ENCODE measurements at places on chromosomes 7 and 10. TPM values are rescaled to one million over a fixed set of nuclear protein-coding genes. Genes with fewer than 3 reads are reported as not detected.

DNA sequence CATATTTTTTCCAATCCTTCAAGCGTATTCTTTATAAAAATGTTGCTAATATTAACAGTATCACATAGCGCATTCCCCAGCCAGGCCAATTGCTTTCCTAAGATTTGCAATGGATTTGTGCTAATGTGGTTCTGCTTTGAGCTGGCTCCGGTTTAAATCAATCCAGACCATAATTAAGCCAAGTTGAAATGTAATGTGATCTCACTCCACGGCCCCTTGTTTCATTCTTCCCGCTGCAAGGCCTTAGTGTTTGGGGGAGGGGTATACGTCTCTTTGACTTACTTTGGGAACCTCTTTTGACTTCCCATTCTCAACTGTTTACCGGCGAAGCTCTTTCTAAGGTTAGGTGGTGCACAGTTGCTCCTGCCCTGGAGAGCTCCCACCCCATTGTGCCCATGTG, 86.4 kb downstream of the PRPF18 start:
- DNase-seq, result no peak

DNA sequence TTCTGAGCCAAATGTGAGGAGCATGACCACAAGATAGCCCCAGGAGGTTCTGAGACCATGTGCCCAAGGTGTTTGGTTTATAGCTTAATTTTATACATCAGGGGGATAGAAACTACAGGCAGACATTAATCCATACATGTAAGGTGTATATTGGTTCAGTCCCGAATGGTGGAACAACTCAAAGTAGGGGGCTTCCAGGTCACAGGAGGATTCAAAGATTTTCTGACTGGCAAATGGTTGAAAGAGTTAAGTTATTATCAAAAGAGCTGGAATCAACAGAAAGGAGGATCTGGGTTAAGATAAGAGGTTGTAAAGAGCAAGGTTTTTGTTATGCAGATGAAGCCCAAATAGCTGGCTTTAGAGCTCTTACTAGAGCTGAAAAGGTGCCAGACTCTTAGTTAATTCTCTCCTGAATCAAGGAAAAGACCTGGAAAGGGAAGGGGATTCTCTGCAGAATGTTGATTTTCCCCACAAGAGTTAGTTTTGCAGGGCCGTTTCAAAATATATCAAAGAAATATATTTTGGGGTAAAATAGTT, 640.0 kb downstream of the IPMK start:
- no peak for DNase-seq

DNA sequence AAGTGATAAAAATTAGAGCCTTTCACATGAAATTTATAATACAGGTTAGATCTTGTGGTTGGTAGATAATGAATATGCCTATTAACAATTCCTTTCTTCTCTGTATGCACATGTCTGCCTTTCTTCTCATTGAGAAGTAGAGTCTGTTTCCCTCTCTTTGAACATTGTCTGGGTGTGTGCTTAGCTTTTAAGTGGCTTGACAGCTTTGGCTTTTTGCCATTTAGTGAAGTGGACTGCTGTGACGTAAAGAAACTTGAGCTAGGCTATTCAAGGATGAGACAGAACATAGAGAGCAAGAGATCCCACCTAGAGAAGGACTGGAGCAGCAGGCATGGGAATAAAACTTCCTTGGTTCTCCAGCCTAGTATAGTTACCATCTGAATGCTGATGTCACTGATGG, 996.7 kb upstream of the CELF2 start:
- no peak for DNase-seq

GRCh38 chr7:45039106-45039505, 39.1 kb downstream of the CCM2 start:
- no peak for DNase-seq

DNA sequence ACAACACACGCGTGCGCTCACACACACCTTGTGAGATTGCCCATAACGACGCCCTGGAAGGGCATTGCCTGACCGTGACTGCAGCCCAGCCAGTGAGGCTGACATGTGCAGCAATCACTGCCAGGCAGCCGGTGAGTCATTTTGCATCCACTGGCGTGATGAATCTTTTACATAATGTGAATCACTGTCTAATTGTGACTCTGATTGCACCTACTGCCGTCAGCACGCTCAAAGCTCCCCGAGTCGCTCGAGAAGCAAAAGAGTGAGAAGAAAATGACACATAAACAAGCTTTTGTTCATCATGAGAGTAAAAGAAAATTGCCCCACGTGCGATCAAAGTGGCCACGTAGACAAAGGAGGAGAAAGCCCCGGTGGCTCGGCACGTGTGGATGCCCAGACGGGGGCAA, 117.4 kb upstream of the PFKP start:
- no peak for DNase-seq

GRCh38 chr7:44801890-44802289, 5.4 kb downstream of the PPIA start:
- DNase-seq, result no peak

DNA sequence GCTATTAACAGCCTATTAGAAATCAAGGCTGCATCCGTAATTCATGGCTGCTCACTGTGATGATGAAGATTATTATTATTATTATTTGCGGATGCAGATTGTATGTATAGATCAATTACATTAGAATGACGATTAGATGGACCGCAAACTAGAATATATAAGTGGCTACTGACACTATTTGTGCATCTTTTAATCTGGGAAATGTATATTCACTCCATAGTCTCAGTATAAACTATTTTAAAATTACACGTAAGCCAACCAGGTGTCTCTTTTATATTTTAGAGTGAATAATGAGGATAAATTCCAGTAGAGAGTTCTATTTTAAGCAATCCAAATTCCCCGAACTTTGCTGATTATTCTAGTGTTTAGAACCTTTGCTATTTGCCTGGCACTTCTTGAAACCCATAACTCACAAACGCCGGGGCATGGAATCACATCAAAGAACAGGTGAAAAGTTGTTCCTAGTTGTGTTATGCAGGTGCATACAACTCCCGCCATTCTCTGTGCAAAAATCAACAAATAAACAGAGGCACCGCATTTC, 509 bp upstream of the ING3 start:
- DNase-seq, result no peak

GRCh38 chr7:81155654-81156373, 237.0 kb upstream of the SEMA3C start:
- DNase-seq, result no peak

GRCh38 chr7:100632951-100633717, 8.2 kb downstream of the TFR2 start:
- peak; percentile 43 for DNase-seq

DNA sequence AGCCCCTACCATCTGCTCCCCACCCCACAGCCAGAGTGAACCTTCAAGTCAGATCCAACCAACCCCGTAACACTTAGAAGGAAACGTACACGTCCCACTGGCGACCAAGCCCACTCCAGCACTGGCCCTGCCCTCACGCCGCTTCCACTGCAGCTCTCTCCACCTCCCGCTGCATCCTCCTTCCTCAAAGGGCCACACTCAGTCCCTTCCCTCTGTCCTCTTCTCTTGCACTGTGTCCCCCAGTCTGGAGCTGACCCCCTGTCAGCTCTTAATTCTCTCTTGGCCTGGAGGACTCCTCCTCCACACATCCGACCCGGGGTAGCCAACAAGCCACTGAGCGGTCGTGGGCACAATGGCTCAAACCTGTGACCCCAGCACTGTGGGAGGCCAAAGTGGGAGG, 85.8 kb downstream of the PROSER2 start:
- DNase-seq, result no peak

DNA sequence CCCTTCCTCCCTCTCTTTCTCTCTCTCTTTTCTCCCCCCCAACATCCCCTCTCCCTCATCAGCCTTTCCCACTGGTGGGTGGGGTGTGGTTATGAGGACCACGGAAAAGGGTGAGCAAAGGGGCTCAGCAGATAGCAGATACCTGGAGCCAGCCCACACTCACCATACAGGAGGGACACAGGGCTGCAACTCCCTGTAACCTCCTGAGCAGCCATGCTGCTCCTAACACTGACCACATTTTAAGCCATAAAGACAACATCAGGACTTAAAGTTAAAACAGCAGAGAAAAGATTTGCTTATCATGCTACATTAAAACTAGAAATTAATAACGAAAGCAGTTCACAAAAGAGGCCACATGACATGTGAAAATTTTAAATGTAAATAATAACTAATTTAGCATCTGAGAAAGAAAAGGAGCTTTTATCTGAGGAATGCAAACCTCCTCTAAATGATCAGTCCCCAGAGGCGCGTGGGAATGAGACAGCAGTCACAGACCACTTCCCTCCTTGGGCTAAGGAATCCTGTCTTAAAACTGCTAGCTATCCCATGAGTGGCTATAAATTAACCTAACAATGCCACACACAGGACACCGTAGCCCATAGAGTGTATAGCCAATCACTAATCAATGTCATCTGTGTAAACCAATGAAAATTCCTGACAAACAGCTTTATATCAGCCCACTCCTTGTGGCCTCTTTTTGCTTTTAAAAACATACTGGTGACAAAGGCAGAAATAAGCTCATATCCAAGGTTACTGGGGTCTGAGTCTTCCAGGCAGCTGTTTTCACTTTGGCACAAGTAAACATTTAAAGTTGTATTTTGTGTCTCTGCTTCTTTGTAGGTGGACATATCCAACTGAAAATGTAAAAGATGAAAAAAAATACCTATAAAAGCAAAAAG, 33.3 kb downstream of the PKD1L1 start:
- DNase-seq, result no peak

DNA sequence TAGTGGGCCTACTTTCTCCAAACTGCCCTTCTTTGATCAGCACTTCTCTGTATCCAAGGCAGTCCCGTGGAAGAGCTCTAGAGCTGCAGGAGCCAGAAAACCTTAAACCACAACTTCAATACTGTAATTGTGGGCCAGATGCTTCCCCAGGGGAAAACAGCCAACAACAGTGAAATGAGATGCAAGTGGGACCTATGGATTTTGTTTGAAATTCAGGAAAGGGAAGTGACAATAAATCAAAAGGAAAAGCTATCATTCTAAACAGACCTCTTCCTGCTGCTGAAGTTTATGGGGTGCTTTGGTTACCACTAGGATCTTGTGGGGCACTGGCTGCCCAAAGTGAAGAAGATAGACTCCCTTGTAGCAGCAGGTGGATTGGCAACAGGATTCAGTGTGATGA, 1031.7 kb downstream of the LRMDA start:
- no peak for DNase-seq

DNA sequence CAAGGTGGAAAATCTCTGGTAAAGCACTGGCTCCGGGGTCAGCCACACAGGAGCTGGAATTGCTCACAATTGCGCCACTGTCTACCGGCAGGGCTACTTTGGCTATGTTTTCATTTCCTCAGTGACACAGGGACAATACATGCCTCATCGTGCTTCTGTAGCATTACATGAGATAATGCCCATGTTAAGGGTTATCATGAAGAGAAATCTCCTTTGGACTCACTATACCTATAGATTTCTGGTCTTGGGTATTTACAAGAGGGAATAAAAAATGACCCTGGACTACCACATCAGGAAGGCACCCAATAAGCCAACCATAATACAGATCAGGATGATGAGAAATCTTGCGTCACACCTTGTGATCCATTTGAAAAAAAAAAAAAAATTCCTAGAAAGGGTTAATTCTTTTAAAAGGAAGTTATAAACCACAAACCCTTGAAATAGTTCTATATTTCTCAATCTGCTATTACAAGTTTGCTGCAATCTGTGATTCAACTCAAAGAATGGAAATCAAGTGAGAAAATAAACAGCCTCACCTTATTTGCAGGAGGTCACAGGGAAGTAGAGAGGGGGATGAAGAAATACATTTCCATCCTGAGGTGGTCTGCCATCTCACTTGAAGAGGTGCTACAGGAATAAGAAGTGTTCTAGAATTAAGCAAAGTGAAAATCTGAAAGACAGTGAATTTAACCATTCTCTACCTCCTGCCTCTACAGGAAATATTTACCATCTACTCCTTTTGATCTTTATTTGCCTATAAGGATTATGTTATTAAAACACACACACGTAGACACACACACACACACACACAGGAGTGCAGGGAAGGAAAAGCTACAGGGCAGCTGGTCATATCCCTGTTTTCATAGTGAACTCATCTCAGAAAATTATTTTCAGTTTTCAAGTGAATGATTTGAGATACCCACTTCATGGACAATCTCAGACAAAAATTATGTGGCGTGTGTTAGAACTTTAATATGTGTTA, 231.3 kb upstream of the CELF2 start:
- DNase-seq, result no peak

- DNase-seq, result no peak
These were observed 54.5 kb upstream of the FZD8 start for GRCh38 chr10:35696392-35697287.

- DNase-seq, result no peak
These were observed 109.2 kb downstream of the PIP4K2A start for GRCh38 chr10:22605168-22605567.

- DNase-seq, result no peak
These were observed 38.5 kb downstream of the ZMYND11 start for GRCh38 chr10:173741-174140.

- DNase-seq, result no peak
These were observed 1.6 kb downstream of the AIFM2 start for GRCh38 chr10:70130878-70131559.

DNA sequence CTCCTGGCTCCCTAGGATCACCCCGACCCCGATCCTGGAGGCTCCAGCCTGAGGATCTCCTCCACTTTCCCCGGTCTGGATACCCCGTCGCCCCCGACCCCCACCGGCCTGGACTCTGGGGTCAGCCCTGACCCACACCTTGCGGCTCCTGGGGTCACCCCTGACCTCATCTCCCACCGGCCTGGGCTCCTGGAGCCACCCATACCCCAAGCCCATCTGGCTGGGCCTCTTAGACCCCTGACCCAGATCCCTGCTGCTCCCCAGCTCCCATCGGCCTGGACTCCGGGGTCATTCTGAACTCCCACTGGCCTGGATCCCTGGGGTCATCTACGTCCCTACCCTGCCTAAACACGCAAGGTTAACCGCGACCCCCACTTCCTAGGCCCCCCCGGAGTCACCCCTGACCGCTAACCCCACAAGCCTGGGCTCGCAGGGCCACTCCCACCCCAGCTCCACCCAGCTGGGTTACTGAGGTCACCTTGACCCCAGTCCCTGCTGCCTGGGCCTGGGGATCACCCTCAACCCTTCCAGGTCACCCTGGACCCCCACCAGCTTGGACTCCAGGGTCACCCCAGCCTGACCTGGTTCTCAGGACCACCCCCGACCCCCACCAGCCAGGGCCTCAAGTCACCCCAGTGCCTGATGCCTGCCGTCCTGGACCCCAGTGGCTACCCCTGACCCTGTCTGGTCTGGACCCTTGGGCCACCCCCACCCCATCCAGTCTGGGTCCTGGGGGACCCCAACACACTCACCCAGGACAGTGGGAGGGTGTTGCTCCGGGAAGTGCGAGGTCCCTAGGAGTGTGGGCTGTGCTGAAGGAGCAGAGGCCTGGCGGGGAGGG, 1.2 kb downstream of the FOXK1 start:
- DNase-seq, result no peak

- no peak for DNase-seq
These were observed 131.8 kb upstream of the HABP2 start for GRCh38 chr10:113420733-113421675.

VSTM4 gene
- total RNA-seq, result 26.0 TPM

OGDHL gene
- total RNA-seq, result 10.7 TPM

NAT16 gene
- 0.31 TPM for total RNA-seq

FAM131B gene
- 1.2 TPM for total RNA-seq

PDZD7 gene
- 2.2 TPM for total RNA-seq

CPN1 gene
- total RNA-seq, result 0.87 TPM

CHAT gene
- 1.7 TPM for total RNA-seq

CASTOR2 gene
- total RNA-seq, result 35.0 TPM

CLCN1 gene
- 1.4 TPM for total RNA-seq

VSTM2A gene
- total RNA-seq, result 5.6 TPM

SLC35G1 gene
- 9.8 TPM for total RNA-seq
